Kidney epithelial cell (primary cell): ENCODE measurements at places on chromosomes 5 and 9.

GRCh38 chr5:1759378-1759970, 40.2 kb downstream of the MRPL36 start:
- DNase-seq: no peak

- DNase-seq: no peak
These were observed 41.4 kb upstream of the CRB2 start for GRCh38 chr9:123314617-123315016.

DNA sequence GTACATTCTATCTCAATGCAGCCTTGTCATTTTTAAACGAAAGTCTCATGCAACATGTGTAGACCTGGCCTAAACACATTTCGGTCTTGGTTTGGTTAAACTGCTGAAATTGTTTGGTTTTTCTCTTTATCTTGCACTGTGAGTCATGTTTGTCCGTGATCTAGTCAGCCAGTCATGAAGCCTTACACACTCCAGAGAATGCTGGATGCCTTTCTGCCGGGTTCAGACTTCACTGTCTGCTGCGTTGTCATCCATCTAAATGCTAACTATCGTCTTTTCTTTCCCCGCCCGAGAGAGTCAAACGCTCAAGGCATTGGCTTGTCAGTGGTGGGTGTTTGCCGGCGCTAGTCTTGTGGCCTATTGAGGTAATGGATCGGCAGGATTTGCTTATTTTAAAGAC, 1194.6 kb upstream of the WWC1 start:
- no peak for DNase-seq

DNA sequence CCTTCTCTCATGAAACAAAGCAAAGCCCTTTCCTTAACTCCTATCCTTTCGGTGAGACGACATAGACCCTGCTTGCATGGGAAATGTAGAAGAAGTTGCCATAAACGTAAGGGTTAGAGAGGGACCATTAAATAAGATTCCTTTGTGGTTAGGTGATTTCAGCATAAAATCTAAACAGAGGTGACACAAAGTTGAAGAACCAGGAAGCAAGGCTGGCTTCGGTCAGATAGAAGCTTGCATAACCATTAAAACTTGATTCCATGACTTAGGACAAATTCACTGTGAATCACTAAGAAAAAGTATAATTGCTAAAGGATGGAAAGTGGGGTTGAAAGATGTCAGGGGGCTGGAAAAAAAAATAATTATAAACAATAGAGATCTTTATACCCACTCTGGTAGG, 30.9 kb upstream of the ABLIM3 start:
- no peak for DNase-seq

- DNase-seq: no peak
These were observed 57.6 kb downstream of the STARD4 start for GRCh38 chr5:111454776-111455175.

GRCh38 chr9:108621991-108622855, 233.6 kb downstream of the ACTL7B start:
- no peak for DNase-seq

GRCh38 chr9:131337131-131337848, 47.8 kb downstream of the PLPP7 start:
- DNase-seq: no peak

- no peak for DNase-seq
These were observed 709 bp upstream of the SYNPO start for GRCh38 chr5:150639751-150640150.

GRCh38 chr9:396396-396795, 181.7 kb downstream of the DOCK8 start:
- DNase-seq: no peak

GRCh38 chr5:98031926-98032325, 741.5 kb upstream of the RGMB start:
- no peak for DNase-seq

DNA sequence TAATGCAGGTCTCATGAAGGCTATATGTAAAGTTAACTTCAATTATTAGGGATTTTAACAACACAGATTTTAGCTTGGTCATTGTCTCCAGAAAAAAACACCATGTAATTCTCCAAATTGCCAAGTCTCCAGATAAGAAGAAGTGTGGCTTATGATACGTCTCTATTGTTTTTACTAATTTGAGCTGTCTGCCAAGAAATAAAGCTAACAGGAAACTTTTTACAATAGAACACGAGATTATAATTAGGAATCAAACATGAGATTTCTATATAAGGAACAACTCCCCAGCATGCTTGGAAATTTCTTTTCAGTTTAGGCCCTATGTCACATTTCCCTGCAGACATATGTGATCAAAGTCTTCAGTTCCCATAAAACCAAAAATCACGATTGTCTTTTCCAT, 142.7 kb downstream of the MCTP1 start:
- no peak for DNase-seq
